Stimulated activated CD4-positive, alpha-beta T cell treated with anti-CD3 and anti-CD28 coated beads, Interleukin-12 subunit alpha, Interleukin-12 subunit beta, amount 100 ng/mL, for 24 hours (primary cell): ENCODE measurements at places on chromosomes 2 and 18.

GRCh38 chr18:78526275-78526674 lies 453.3 kb upstream of the SALL3 start:
- no peak for DNase-seq

- no peak for DNase-seq
These were observed 9.6 kb downstream of the TAF1B start for GRCh38 chr2:9852881-9853280.

DNA sequence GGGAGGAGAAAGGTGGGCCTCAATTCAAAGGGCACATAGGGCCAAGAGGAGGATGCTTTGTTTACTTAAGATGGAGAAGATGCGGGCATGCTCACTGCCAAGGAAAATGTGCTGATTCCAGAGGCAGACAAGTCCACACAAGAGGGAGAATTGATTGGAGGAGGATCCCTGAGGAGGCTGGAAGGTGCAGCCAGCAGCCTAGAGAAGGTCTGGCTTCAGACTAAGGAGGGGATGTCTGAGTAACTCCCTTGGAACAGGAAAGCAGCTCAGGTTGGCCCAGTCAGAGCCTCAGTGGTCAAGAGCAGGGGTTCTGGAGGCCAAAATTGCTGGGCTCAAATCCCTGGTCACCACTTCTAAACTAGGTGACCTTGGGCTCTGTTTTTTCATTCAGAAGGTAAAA lies 265.5 kb upstream of the NCKAP5 start:
- no peak for DNase-seq

- no peak for DNase-seq
These were observed 964.7 kb upstream of the ZEB2 start for GRCh38 chr2:145484448-145485097.

DNA sequence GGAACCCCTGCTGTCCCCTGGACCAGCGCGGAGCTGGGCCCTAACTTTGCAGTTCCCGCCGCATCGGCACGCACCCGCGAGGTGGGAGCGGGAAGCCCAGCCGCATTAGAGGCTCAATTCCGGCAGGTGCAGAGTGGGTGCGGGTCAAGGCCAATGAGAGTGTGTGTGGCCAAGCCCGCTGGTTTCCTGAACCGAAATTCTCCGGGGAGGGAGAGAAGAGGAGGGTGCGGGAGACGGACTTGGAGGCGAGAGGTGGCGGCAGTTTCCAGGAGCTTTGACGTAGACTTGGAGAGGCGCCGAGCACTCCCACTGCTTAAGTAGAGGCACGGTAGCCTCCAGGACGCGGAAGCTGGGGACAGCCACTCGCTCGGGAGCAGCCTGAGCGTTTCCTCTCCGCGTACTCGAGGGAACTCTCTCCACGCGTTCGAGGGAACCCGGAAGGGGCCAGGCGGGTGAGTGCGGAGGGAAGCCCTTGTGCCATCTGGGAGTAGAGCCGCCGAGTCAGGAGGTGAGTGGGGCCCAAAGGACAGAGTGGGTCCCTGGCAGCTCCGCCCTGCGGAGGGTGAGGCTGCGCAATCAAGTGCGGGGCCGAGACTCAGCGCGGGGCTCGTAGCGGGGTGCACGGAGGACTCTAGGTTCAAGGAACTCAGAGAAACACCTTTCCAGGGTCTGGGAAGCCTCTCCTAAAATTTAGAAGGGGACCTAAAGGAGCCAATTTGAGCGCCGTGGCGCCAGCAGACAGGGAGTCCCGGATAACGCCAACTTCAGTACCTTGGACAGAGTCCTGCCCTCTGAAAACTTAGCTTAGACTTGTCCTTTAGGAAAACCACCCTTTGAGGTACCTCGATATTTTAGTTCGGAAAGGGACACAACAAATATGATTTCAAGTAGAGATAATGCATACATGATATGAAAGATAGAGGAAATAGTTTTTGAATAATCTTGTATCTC lies at the start of gene FAM237A:
FAM237A (plus strand) TSS at position 413 of the 951 bp plus-strand sequence. CDS start 1,750 bp downstream, outside the sequence.
- no peak for DNase-seq

- DNase-seq: no peak
These were observed 32.7 kb upstream of the RUFY4 start for GRCh38 chr2:218036371-218036770.

- DNase-seq: no peak
These were observed 141.1 kb downstream of the SP100 start for GRCh38 chr2:230557065-230557464.

- DNase-seq: no peak
These were observed 163.9 kb downstream of the CDH2 start for GRCh38 chr18:28013066-28013465.

DNA sequence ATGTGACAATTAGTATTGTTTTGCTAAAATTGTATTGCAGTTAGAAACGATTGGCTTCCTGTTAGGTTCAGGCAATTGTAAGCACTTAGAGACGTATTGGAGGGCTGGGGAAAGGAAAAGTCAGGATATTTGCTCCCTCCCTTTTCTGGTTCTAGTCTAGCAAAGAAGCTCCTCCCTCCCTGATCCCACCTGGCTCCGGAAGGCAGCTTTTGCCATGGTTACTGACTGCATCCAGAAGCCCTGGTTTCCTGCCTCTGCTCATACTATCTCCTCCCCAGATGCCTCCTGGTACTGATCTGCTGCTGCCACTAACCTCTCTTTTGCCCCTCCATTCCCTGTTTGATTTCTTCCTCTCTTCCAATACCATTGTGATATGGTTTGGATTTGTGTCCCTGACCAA lies 275.9 kb downstream of the MREG start:
- DNase-seq: no peak

GRCh38 chr2:28544922-28545589 lies 49.2 kb downstream of the PLB1 start:
- no peak for DNase-seq

DNA sequence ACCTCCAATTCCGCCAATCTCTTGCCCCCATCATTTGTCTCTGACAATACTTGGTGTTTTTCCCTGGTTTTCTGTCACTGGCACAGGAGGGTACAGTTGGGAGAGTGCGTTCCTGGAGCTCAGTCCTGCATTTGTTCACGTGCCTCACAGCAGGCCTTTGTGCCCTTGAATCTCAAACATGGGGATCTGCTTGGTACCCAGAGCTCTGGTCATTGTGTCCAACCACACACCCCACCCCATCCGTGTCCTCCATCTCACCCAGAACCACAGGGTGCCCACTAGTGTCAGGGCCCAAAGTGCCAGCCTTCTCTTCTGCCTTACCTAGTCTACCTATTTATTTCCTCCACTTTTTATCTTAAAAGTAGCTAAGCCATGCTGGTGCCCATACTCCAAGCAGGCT lies 16.2 kb downstream of the GAREM2 start:
- DNase-seq: no peak

GRCh38 chr2:86292571-86293515 lies 44.6 kb downstream of the REEP1 start:
- no peak for DNase-seq

DNA sequence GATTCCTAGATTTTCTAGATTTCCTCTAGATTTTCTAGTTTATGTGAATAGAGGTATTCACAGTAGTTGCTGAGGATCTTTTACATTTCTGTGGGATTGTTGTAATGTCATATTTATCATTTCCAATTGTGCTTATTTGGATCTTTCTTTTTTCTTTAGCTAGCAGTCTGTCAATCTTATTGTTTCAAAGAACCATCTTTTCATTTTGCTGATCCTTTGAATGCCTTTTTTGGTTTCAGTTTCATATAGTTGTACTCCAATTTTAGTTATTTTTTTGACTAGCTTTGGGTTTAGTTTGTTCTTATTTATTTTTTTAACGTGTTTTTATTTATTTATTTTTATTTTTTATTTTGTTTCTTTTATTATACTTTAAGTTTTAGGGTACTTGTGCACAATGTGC lies 24.5 kb downstream of the CLIP4 start:
- DNase-seq: no peak

- no peak for DNase-seq
These were observed 100.9 kb downstream of the PID1 start for GRCh38 chr2:229170171-229170570.

- no peak for DNase-seq
These were observed 277.8 kb upstream of the CNTNAP5 start for GRCh38 chr2:123747326-123747725.

DNA sequence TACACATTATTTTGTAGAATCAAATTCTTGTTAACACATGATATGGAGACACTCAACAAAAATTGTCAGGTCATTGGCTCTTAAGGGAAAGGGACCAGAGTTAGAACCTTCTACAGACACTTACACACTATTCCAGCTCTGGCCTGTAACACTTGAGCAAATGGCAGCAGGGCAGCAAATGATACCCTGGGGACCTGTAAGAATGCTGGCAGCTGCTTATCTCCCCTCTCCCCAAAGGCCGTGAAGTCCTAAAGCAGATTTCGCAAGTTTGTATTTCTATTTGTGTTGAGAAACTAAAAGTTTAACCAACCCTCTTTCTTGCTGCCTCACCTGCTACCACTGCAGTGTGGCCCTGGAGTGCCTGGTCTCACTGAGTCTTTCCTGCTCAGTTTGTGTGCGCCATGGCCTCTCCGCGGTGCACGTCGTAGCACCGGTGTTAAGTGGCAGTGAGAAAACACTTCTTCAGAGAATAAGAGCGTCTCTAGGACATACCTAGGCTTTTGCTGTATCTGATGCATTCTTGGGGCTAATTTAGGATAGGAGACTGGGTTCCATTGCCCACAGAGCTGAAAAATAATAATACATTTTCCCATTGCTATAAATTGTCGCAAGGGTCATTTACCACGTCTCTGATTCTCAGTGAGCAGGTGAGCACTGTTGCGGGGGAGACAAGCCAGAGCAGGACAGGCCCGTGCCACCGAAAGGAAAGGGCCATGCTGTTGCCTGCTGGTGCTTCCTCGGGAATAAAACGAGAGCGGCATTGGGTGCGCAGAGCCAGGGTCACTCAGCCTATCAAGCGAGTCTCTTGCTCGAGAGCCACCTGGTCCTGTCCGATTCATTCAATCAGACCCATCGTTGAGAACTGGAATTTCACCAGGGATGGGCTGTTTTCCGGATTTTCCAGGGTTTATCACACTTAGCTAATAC lies 204.9 kb downstream of the PTGR3 start:
- no peak for DNase-seq

GRCh38 chr2:11481789-11482472 lies 16.0 kb upstream of the E2F6 start:
- no peak for DNase-seq
